Lung (tissue), 17 donors: ENCODE measurements at places on chromosomes 1 and 21. TPM values are rescaled to one million over a fixed set of nuclear protein-coding genes. Genes with fewer than 3 reads are reported as not detected.

DNA sequence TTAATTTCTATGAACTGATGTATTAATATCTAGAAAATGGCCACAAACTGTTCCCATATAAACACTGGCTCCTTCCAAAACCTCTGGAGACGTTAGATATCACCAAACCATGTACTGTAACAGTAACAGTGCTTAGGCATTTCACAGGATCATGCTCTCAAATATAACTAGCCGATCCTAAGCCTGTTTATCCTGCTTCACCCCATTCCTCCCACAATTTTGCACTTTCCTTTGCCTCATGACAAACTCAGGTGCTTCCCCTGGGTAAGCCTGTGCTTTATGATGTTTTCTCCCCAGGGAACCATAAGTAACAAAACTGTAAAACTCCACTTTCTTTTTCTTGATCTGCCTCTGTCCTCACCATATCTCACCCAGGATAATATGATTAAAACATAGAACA is 452.3 kb downstream of the PLA2G4A start:
- no peak for DNase-seq
- no peaks in the 10 kb centered on the region for H3K27me3 ChIP-seq
- H3K4me1 ChIP-seq = no peaks in the 10 kb centered on the region
- H3K27ac ChIP-seq = no peak overlapping the region
- no peak overlapping the region for H3K4me3 ChIP-seq

Gene BRINP3
- total RNA-seq = 19.8 TPM

DNA sequence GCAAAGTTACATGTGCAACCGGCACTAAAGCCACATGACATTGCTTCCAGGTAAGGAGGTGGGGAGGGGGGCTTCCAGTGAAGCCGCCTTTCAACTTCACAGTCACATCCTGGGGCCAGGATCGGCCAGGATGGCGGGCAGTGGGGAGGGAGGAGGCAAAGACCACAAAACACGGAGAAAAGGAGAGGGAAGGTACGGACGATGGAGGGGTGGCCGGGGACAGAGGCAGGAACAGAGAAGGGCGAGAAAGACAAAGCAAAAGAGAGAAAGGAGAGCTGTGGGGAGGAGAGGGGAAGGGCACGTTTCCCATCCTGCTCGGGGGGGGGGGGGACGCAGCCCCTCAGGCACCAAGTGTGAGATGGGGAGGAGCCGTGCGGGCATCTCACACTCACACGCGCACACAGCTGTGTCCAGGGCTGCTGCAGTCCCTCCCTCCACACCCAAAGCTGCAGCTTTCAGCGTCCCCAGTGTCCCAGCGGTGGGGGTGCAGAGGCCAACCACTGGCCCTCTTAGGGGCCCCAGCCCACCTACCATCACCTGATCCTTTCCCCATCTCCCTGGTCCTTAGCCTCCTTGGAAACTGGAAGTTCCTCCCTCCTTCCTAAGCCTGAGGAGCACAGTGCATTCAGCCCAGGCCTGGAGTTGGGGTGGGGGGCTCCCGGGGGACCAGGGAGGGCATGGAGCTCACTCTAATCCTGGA is 2.4 kb downstream of the SH2D5 start:
- H3K4me3 ChIP-seq = no peak overlapping the region
- DNase-seq = no peak
- no peaks in the 10 kb centered on the region for H3K36me3 ChIP-seq
- peaks cover 2% of the 10 kb centered on the region for H3K4me1 ChIP-seq
- H3K27ac ChIP-seq = no peak overlapping the region

- H3K36me3 ChIP-seq = no peaks in the 10 kb centered on the region
- H3K4me3 ChIP-seq = no peak overlapping the region
- peaks cover 26% of the 10 kb centered on the region for H3K27me3 ChIP-seq
- H3K4me1 ChIP-seq = peaks cover 15% of the 10 kb centered on the region
- no peak overlapping the region for H3K27ac ChIP-seq
- no peak for DNase-seq
Measured at GRCh38 chr1:38132681-38133080, 86.1 kb upstream of the POU3F1 start.
